ENCODE measurements at places on chromosomes 11 and 22.

DNA sequence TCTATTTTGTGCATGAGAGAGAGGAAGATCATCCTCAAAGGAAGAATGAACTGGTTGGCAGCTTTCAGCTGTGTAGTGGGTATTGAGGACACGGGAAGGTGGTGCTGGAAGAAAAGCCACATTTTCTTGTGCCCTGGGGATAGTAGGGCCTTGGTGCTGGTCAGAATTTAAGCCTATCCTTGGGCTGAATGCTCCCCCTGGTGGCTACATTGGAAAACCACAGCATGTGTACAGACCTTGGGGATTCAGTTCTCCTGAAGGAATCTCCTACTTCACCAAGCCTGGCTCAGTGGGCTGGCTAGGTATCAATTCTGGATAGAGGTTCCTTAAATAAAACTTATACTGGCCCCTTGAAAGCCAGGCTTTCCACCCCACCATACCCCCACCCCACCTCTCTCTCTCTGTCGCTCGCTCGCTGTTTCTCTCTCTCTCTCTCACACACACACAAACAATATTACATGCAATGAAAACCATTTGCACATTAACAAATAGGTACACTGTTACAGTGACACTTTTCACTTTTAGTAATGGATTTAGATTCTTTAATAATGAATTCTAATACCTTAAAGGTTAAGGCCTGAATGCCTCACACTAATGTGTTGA lies 2.8 kb upstream of the OR51M1 start:
- DNase-seq = peak; percentile 57

DNA sequence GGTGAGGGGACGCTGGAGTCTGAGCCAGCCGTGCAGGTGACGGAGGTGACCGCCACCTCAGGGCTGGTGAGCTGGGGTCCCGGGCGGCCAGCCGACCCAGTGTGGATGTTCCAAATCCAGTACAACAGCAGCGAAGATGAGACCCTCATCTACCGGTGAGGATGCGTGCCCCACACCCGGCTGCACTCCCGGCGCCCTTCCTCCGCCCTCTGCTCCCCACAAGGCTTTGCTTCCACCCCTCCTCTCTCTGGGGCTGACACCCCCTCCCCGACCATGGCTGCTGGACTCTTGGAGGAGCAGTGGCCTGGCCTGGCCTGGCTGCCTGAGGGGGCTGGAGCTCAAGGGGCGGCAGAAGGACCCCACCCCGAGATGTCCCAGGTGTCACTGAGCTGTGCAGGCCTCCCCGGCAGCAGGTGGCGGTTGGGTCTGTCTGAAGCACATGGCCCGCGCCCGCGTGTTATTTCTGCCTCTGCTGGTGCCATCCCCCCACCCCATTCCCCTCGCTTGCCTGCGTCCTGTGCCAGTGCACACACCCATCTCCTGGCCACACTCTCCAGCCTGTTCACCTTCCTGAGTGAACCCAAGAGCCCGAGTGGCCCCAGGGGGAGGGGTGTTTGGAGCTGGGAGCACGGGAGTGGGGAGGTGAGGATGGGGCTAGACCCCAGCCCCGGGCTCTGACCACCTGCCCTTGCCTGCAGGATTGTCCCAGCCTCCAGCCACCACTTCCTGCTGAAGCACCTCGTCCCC lies 2.2 kb downstream of the LRFN4 start:
- DNase-seq = no peak

- DNase-seq = no peak
Measured at GRCh38 chr11:69374110-69374945, 80.4 kb downstream of the MYEOV start.

- no peak for DNase-seq
Measured at GRCh38 chr11:35033011-35033410, 106.0 kb upstream of the CD44 start.

- DNase-seq = no peak
Measured at GRCh38 chr11:121535129-121535796, 82.5 kb upstream of the SORL1-AS1 start.

DNA sequence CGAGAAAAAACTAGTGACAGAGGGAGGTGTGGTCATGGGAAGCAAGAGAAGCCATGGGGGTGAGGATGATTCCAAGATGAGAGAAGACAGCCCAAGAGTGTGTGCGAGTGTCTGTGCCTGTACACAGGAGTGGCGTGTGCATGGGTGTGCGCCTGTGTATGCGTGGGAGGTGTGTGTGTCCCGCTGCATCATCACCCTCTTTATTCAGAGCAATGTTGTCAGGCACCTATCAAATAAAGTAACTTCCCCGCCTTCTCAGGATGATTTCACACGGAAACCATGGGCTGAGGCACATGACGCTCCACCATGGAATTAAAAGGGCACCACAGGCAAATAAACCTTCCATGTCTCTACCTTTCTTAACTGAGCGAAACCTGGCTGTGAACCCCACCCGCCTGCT lies 24.6 kb downstream of the MS4A10 start:
- no peak for DNase-seq

GRCh38 chr11:103332409-103332808 lies 223.2 kb downstream of the DYNC2H1 start:
- no peak for DNase-seq

DNA sequence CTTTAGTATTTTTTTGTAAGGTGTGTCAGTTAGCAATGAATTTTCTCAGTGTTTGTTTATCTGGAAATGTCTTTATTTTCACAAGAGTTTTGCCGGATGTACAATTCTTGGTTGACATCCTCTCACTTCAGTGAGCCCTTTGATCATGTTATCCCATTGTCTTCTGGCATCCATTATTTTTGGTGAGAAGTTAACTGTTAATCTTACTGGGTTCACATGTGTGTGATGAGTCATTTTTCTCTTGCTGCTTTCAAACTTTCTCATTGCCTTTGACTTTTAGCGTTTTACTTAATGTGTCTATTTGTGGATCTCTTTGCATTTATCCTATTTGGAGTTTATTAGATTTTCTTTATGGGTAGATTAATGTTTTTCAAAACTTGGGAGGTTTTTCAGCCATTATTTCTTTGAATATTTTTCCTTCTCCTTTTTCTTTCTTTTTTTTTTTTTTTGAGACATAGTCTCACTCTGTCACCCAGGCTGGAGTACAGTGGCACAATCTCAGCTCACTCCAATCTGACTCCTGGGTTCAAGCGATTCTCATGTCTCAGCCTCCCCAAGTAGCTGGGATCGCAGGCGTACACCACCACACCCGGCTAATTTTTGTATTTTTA lies 100.5 kb upstream of the RRM1 start:
- DNase-seq = no peak

- peak; percentile 58 for DNase-seq
Measured at GRCh38 chr11:64028398-64029115, 7.2 kb upstream of the FLRT1 start.

DNA sequence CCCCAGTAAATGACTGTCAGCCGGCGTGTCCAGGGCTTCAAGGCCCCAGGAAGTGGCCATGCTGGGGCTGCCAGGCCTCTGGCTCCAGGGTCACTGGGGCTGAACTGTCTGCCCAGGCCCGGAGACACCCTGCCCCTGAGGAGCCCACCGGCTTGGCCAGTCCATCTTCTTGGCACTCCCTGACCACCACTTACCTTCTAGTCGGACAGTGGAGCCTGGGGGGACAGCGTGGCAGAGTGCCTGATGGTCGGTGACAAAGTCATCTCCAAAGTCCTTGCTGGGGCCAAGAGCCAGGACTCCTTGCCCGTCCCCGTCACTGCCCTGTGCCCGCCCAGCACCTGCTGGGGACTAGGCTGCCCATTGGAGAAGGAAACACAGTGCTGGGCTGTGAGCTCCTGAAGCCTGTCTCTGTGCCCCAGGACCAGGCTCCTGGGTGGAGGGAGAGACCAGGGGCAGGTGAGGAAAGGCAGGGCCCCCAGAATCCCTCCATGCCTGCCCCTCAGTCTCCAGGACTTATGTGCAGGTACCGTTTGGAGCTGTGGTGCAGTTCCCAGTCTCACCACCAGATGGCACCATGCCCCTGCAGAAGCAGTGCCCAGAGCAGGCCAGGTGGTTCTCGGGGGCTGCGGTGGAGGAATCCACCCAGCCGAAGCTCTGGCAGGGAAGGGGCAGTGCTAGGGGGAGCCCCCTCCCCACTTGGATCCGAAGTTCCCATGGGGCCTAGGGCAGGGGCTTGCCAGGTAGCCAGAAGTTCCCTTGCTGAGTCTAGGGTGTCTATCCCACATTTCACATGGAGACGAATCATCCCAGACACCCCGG lies 6.0 kb upstream of the CCDC188 start:
- DNase-seq = peak; percentile 28

DNA sequence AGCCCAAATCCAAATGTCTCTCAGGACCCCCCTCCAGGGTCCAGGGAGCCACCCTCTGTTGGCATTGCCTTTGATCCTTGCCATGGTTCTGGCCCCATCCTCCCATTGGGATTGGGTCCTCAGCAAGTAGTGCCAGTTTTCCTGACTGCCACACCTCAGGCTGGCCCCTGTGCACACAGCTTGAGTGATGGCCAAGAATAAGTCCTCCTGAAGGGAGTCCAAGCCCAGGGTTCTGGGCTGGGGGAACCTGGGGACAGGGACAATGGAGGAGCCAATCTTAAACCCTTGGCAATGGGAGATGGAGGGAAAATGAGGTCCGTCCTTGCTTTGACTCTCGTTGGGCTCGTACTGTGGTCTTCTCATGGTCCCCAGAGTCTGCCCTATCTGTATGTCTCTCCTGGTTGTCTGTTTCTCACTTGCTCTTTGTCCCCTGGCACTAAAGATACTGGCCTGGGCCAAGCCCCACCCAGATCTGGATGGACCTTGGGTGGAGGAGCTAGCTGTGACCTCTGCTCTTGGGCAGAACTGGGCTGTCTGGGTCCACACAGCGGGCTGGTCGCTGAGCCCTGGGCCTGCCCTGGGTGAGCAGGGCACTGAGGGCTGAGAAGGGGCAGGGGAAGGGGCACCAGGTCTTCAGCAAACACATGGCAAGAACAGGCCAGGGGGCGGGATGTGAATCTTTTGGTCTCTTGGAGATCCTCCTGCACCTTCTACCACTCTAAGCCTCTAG lies 2.9 kb downstream of the SOX10 start:
- DNase-seq = no peak

GRCh38 chr11:77658213-77659013 lies 20.8 kb upstream of the CLNS1A start:
- no peak for DNase-seq

DNA sequence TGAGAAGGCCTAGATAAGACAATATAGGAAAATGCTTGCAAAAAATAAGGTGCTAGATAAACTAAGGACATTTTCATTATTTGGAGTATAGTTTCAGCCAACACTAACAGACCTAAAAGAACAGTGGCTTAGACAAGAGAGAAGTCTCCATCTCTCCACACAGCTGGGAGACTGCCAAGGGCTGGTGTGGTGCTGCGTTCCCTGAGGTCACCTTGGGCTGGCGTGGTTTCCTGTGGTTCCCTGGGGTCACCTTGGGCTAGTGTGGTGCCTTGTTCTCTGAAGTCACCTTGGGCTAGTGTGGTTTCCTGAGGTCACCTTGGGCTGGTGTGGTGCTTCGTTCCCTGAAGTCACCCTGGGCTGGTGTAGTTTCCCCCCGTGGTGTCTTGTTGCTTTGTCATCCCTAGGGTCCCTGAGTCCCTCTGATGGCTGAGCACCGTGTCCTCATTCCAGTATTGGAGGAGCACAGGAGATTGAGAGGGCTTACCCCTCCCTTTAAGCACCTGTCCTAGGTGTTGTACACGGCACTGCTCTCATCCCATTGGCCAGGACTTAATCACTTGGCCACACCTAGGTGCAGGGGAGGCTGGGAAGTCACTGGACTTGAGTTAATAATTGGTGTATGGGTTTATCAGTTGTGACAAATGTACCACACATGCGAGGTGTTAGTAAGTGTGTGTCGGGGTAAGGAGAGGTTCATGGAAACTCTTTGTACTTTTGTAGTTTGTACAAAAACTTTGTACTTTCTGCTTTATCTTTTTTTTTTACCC lies 14.9 kb downstream of the SAMM50 start:
- DNase-seq = no peak

DNA sequence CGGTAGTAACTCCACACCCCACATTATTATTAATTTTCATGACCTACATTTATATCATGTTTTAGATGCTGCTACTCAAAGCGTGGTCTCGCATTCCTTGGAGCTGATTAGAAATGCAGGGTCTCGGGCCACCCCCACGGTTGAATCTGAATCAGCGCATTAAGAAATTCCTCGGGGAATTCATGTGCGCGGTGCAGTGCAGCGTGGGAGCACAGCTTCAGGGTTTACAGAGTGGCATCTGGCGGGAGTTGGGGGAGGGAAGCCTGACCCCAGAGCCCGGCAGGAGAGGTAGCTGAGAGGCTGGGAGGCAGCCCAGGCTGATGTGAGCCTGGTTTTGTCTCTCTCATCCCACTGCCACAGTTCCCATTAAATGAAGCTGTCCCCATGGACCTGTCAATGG lies 48.1 kb upstream of the DAGLA start:
- DNase-seq = no peak

GRCh38 chr11:16981651-16982194 lies 32.5 kb downstream of the PLEKHA7 start:
- DNase-seq = no peak

GRCh38 chr11:119571311-119571710 lies 148.3 kb upstream of the THY1 start:
- no peak for DNase-seq

DNA sequence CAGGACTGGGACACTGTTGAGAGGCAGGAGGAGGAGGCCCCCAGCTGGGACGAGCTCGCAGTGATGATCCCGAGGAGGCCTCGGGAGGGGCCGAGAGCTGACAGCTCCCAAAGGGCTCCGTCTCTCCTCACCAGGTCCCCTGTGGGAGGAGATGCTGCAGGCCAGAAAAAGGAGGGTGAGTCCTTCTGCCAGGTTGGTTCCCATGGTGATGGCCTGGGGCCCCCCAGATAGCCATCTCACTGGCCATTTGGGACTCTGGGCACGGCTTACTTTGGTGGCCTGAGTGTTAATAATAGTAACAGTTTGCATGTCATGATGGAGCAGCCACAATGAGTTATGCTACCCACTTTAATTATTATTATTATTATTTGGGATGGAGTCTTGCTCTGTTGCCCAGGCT lies 18.9 kb downstream of the TRIOBP start:
- no peak for DNase-seq

- DNase-seq = no peak
Measured at GRCh38 chr22:42268852-42269410, 1.5 kb downstream of the TCF20 start.

DNA sequence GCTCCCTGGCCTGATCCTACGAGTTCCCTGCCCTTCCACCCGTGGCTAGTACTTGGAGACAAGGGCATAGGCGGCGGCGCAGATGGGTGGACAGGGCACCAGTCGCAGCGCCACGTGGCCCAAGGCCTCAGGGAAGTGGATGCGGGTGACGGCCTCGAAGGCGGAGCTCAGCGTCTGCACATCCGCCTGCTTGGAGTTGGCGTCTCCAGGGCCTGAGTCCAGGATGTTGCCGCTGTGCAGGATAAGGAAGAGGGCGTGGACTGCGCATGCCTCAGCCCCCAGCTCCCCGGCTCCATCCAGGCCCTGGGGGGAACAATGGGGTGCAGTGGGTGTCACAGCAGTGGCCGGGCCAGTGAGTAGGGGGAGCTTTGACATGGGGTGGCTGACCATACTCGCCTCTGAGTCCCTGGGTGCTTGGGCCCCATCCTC lies 6.6 kb downstream of the PITPNM1 start:
- no peak for DNase-seq

Measured in Kasumi-1 (cell line).